ENCODE measurements at places on chromosomes 5 and 9.
A peak's percentile ranks its signal among the peaks of the same experiment; 100 is the strongest.

GRCh38 chr9:99187311-99187710 lies 34.4 kb downstream of the ALG2 start:
- no peak for DNase-seq

DNA sequence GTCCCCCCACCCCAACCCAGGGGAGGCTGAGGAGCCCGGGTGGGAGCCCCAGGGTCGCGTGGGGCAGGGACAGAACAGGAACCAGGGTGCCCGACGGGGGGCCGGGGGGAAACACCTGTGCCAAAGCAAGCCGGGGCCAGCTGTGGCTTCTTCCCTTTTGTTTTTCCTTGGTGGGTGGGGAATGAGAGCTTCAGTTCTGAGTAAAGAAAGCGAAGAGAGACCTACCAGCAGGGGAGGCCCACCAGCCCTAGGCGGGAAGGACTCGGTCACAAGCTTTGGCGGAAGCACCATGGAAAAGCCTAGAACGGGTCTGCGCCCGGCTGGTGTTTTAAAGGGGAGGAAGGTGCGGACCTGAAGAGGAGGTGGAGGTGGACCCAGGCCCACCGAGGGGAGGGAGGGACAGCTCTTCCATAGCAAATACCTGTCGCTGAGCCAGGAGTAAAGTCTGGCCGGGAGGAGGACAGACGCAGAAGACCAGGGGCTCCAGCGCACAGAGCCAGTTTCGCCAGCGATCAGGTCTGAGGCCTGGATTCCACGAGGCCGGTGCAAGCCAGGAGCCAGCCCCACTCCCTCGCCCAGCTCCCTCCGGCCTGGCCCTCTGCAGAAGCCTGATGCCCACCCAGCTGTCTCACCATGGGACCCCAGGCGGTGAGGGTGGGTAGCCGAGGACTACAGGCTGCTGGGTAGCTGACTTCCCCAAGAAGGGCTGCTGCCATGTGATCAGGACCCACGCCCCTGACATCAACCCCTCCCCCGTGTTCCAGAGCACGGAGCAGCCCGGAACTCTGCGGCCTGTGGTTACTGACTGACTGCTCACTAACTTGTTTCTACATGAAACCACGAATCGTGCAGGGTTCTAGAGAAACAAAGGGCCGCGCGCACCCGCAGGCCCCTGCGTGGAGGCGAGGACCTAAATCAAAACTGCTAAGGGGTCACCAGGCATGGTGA lies 849 bp upstream of the MGAT1 start:
- DNase-seq = peak; percentile 94

- no peak for DNase-seq
Observed at GRCh38 chr5:119275601-119276173, 80.1 kb upstream of the TNFAIP8 start.

DNA sequence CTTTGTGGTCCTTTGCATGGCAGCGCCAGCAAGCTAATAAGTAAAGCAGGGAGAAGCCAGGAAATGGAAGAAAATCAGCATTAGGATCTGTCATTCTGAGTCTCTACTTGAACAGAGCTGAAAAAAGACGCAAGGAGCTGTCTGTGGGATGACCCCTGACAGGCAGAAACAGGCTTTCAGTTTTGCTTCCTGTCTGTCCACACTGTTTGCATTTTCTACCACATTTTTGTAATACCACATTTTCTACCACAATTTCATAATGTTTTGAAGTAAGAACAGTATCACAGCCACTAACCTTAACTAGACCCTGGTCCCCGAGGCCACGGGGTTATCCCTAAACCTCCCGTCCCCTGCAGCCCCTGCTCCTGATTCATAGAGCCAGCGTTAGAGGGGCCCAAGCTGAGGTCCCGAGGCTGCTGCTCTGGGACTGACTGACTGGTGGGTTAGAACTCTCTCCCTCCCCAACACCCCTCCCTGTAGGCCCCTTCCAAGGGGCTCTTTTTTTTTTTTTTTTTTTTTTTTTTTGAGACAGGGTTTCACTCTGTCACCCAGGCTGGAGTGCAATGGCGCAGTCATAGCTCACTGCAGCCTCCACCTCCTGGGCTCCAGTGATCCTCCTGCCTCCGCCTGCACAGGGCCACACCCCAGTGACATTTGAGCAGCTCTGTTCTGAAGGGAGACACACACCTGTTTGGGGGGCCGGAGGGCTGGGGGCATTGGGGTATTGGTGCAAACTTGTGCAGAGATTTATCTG lies 4.0 kb upstream of the CLIC3 start:
- no peak for DNase-seq

DNA sequence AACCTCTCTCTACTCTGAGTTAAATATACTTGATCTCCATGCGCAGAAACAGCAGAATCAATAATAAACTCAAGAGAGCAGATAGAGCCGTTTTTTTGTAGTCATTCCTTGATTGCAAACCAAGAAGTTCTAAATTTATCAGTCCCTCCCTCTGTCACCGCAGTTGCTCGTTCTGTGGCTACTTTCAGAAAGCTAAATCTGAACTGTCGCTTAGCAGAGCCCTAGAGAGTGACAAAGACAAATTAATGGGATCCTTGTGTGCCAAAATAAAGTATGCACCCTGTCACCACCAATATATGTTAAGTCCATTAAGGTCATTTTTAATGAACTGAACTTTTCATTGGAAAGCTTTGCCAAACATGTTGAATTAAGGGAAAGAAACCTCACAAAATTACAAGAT lies 218.3 kb downstream of the ADAMTSL1 start:
- DNase-seq = no peak

DNA sequence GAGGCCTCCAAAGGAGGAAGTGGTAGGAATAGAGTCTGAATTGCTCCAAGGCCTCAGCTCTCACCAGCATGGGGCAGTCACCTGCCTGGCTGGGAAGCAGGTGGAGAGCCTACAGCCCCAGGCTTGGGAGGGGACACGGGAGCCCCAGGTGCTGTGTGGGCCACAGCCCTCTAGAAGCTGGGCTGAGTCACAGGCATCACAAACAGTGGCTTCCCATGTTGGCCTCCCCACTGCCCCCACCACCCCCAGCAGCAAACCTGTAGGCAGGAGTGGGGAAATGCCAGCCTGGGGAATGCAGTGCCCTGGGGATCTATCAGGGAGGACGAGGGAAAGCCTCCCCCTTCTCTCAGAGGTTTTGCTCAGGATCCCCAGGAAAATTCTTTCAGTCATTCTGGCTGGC lies 309.6 kb downstream of the SLIT3 start:
- no peak for DNase-seq

DNA sequence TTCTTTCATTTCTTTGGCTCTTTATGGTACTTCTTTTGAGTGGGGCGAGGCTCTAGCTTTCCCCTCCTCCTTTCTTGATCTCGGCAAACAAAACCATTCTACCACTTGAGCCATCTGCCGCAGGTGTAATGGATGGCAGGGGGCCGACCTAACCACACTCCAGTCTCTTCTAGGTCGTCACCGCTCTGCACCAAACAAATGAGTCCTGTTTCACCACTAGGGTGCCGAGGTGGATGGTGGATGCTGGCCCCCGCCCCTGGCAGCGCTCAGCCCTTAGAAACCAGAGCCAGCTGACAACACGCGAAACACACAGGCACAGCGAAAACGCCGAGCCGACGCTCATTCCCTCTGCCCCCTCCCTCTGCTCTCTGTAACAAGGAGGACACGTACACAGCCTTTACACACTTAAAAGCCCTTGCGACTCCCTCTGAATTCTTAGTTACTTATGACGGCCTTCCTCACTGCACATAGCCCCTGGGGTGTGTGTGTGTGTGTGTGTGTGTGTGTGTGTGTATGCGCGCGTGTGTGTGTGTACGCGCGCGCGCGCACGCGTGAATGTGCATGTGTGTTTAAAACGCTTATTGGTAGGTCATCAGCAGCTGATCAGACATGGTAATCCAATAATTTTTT lies 199.4 kb downstream of the MEF2C start:
- DNase-seq = no peak

DNA sequence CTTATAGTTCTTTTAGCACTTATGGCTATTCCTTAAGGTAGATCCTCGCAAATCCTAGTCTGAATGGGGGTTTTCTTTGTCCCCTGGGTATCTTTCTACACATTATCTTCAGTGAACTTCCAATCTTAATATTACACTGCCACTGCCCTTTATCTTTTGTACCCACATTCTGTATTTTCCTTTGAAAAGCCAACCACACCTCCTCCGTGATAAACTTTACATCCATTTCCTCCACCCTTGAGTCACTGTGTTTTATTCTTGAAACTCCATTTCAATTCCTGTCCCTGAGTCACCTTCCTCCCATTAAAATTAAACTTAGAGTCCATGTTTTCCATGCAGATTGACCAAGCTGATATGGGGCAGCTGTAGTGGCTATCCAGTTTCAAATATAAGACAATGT lies 43.2 kb upstream of the RICTOR start:
- DNase-seq = no peak

- no peak for DNase-seq
Observed at GRCh38 chr9:95268681-95269080, 48.8 kb downstream of the FANCC start.

- DNase-seq = no peak
Observed at GRCh38 chr5:86884608-86885007, 266.9 kb downstream of the COX7C start.
